ENCODE measurements at places on chromosomes 7 and 10.

GRCh38 chr7:48594349-48594748 lies 330.0 kb upstream of the CDC14C start:
- DNase-seq, result no peak

DNA sequence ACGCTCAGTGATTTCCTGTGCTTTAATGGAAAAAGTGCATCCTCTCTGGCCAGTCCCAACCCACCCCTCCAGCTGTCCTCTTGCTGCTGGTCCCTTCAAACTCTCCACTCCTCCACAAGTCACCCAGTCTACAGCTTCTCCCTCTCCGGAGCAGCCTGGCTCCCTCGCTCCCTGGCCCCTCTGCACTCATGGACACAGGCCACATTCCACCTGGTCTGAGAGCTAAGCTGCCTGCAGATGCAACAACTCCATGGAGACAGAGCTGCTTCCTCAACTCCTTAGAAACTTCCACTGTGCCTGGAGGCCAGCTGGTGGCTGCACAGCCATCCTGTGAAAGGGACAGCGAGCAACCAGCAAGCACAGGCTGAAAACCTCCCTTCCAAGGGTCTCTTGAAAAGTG lies 88.0 kb downstream of the GPR26 start:
- no peak for DNase-seq

- no peak for DNase-seq
These were observed 40.0 kb downstream of the GOLGA7B start for GRCh38 chr10:97889461-97890265.

GRCh38 chr7:98251231-98251600 lies 816 bp downstream of the TECPR1 start:
- peak; percentile 35 for DNase-seq

DNA sequence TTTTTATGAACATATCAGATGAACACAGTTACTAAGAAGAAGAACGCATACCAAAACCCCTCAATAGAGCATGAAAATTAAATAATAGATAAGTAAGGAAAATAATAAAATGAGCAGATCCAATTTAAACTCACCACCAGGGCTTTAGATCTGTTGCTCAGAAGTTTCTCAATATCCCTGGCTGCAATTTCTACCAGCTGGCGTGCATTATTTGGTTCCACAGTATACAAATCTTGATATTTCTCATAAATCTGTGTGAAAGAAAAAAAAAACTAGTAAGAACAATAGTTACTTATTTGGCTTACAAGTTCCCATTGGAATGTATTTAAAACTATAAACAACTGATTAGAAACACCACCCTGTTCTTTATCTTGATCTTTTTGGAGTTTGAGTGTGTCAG lies 108.6 kb downstream of the CACNA2D1 start:
- DNase-seq, result no peak

DNA sequence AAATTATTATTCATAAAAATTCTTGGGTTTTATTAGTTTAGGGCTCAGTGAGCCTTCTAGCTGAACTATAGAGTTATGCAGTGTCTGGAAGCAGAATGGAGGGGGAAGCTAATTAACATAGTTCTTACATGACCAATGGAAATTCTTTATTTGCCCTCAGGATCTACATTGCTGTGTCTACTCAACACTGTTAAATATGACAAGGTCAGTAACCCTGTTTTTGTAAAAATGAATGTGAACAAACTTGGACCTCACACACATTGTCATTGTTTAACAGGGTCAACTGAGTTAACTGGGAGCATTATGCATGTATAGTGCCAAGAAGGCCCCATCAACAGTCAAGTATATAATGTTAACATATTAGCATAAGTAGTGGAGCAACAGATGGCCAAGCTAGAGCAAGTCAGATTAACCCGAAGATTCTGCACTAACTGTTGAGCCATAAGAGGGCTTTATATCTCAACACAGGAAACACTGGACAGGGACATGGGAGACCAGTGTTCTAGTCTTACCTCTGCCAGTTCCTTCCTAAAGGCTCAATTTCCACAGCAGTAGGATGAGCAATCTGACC lies 122.5 kb upstream of the SEM1 start:
- no peak for DNase-seq
